ENCODE measurements at places on chromosomes 3 and 15.

GRCh38 chr15:69816522-69816921 is 281.2 kb downstream of the TLE3 start:
- no peak for DNase-seq

GRCh38 chr3:102530415-102531181 is 95.8 kb downstream of the ZPLD1 start:
- no peak for DNase-seq

GRCh38 chr15:32838820-32839219 is 121.0 kb downstream of the GREM1 start:
- DNase-seq = no peak

DNA sequence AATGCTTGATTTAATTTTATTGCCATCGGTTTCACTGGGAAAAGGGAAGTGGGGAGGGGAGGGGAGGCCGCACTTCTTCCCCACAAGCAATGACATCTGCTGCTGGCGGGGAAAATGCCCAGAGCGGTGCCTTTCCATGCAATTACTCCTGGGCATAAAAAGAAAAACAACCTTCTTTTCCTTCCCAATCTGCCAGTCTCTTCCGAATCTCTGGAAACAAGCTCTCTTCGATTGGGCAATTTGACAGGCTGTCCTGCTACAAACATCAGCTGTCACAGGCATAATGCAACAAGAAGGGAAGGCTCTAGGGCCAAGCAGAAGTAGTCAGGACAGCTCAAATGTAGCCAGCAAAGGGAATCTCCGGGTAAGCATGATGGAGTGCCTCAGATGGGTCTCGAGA is 93.4 kb upstream of the STRIT1 start:
- no peak for DNase-seq

DNA sequence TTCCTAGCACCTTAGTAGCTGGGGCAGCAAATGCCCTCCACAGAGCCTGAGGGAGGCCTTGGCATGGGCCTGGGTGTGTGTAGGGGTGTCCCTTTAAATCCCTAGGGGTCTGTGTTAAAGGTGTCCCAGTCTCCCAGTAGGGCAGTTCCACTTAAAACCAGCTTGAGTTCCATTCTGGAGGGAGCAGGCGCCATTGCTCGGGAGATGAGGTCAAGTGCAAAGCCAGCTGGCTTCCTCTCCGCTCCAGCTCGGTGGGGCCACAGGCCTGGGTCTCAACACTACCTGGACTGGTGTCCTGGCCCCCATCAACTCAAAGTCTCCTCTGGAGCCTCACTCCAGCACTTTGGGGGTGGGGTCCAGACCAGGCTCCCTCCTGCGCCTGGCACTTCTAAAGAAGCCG is 25.2 kb downstream of the FEM1B start:
- DNase-seq = no peak
